ENCODE measurements at places on chromosomes 6 and 20.
A peak's percentile ranks its signal among the peaks of the same experiment; 100 is the strongest.

DNA sequence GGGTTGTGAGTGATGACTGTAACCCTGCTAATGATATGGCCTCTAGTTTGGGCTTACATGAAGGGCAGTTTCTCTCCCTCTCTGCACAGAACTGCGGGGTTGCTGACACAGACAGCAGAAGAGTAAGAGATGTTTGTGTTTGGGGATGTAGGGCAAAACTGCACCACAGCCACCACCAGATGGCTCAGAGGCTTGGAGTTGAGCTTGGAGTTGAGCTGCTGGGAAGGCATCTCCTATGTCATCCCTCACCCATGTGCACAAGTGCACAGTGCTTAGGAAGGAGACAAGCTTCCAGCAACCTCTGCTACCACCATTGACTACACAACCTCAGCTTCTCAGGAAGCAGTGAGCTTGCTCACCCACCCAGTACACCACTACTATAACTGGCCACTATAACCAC is 303.9 kb upstream of the DEFB112 start:
- DNase-seq: no peak

DNA sequence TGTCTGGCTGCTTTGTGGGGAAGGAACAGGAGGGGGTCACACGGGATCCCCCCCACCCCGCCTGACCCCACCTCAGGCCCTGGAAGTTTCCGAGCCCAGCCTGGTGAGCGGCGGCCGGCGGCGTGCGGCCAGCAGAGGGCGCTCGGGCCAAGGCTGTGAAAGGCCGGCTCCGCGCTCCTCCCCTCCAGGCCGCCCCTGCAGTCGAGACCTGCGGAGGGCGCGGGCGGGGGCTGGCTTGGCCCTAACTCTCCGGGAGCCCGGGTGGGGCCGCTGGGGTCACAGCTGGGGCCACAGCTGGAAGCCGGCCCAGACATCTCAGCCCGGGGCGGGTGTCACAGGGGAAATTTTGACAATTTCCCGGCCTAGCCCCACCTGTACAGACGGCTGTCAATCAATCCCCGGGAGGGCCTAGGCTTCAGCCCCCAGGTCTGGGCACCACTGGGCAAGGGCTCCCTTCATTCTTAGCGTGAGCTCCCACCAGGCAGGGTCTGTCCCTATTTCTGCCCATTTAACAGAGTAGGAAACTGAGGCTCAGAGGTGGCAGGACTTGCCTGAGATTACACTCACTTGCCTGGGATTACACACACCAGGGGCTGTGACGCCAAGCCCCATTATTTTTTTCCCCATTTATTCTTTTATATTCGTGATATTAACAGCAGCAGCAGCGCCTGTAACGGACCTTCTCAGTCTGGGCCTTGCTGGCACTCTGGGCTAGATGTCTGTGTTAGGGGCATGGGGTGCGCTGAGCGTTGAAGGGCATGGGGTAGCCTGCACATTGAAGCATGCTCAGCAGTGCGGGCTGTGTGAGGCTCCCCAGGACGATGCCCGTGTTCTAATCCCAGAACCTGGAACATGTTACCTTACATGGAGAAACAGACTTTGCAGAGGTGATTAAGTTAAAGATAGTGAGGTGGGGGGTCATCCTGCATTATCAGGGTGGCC is 23.0 kb downstream of the ZBP1 start:
- peak; percentile 8 for DNase-seq

GRCh38 chr6:27547157-27548075 is 74.5 kb upstream of the ZNF184 start:
- DNase-seq: no peak

DNA sequence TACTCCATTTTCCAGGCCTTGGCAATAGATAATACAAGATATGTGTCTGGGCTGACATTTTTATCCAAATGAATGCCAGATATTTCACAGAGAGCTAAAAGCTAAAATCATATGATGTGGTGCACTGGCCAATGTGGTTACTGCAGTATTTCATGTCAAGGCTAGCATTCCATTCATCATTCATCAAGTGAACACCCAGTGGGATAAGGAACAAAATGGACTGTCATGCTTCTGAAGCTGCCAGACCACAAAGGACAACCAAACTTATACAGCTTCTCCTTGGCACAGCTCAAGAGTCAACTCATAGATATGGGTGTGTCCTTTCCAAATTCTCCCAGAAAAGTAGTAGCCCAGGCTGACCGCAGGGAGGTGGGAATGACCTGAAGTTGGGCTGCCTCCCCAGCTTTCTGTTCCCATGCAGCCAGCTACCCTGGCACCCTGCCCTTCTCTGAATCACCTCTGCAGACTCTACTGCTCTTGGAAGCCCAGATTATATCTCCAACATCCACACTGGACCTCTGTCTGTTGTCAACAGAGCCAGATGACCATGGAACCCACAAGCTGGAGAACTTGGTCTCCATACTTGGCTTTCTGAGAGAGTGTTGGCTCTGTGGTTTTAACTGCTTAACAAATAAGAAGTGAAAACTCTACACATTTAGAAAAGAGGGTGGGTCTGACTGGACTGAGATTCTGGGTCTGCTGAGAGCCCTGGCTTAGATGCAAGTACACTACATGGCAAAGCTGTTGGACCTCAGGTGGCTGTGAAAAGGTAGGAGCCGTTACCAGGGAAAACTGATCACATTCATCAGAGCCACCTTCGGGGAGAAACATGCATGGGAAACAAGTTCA is 122.8 kb downstream of the ALDH8A1 start:
- DNase-seq: no peak

GRCh38 chr6:113464960-113465359 is 392.2 kb upstream of the MARCKS start:
- DNase-seq: no peak

GRCh38 chr6:32665661-32666060 is 796 bp downstream of the HLA-DQB1 start:
- DNase-seq: no peak

DNA sequence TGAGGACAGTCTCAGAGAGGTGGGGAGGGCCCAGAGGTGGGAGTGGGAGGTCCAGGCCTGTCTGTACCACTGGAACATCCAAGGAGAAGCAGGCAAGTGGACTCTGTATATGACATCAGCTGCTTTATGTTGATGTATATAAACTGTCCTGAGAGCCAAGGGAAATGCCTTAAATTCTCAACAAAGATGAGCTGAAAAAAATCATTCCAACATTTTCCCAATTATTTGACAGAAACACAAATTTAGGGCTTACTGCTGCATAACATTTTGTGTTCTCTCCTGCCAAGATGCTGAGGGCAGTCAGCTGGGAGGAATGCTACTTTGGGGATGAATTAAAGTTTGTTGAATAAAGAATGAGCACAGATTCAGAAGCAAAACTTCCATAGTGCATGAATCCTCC is 52.8 kb downstream of the FOXC1 start:
- DNase-seq: no peak

DNA sequence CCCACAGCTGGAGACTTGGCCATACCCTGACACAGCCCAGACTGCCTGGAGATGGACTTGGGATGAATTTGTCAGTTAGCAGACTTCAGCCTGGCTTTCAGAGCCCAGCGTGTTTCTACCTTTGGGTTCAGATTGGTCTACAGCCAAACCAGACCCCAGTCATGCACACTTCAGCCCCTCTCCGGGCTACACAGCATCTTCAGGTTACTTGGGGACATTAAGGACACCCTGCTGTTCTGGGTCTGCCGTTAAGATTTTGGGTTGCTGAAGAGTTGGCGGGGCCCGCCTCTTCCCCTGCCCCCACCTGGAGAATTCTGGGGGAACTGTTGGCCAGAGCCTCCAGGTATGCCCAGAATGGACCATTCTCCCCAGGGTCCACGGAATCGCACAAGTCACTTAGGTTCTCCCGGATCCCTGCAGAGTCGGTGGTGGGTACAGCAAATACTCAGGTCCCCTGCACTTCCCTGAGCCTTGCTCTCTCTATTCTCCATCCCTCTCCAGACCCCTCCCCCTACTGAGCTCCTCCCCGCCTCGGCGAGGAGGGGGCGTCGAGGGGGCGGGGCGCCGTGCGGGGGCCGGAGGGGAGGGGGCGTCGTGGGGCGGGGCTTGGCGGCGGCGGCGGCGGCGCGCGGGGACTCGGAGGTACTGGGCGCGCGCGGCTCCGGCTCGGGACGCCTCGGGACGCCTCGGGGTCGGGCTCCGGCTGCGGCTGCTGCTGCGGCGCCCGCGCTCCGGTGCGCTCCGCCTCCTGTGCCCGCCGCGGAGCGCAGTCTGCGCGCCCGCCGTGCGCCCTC is at the start of gene PTK7:
PTK7 (plus strand) TSS at position 645 of the 794 bp plus-strand sequence. CDS start 175 bp downstream, outside the sequence.
- DNase-seq: peak; percentile 15

- DNase-seq: no peak
Observed at GRCh38 chr6:8930009-8930408, 494.7 kb upstream of the SLC35B3 start.

- DNase-seq: no peak
Observed at GRCh38 chr6:55131616-55132015, 42.7 kb upstream of the HCRTR2 start.

- peak; percentile 32 for DNase-seq
Observed at GRCh38 chr20:43942667-43943285, 28.1 kb downstream of the TOX2 start.

GRCh38 chr6:55175078-55176049 is 1.0 kb downstream of the HCRTR2 start:
- DNase-seq: no peak

DNA sequence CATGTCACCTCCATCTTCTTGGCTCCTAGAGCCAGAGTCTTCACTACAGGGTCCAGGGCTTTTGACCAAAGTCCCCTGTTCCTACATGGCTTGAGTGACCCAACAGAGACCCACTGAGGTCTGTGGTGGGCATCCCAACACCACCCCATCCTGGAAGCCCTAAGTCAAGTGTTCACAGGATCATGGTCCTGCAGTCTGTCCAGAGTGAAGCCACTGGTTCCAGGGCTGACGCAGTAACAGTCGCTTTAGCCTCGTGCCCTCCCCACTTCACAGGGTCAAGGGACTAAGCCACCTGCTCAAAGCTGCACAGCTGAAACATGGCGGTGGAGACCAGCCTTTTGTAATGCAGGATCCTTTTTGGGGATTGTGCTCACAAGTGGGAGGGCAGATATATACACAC is 133.9 kb downstream of the JPH2 start:
- no peak for DNase-seq

GRCh38 chr20:407953-408842 is at the start of gene RBCK1:
Gene RBCK1, plus strand, starts transcription at chr20:408299. Its CDS starts 459 bp downstream, at chr20:408758.
- DNase-seq: peak; percentile 48

DNA sequence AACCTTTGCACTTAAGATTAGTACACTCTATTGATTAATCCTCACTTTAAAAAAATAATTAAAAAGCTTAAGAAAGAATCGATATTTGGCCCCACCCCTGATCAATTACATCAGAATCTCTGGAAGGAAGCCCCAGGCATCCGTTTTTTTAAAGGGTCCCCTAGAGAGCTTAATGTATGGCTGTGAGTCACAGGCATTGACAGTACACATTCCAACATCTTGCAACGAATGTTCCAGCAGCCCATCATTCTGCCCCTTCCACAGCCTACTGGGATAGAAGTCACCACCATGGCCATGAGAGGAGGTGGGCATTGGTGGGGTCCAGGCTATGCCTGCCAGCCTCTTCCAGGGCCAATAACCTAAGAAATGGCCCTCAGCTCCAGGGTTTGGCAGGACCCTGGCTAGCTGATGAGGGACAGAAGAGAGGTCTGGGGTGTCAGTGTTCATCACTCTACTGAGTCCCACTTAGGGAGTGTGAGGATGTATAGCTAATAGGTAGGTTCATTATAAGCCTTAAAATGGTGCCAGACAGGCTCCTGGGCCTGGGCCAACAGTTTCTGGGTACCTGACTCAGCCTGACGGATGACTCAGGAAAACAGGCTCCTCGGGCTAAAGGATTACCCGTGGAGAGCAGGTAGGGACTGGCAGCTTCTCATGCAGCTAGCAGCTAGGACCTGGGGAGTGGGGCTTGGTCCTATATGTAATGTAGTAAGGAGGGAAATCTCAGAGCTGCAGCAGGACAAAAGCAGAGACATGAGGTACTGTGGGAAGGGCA is 40.4 kb downstream of the MDGA1 start:
- DNase-seq: no peak

GRCh38 chr6:154308986-154309385 is 47.6 kb downstream of the IPCEF1 start:
- DNase-seq: no peak

DNA sequence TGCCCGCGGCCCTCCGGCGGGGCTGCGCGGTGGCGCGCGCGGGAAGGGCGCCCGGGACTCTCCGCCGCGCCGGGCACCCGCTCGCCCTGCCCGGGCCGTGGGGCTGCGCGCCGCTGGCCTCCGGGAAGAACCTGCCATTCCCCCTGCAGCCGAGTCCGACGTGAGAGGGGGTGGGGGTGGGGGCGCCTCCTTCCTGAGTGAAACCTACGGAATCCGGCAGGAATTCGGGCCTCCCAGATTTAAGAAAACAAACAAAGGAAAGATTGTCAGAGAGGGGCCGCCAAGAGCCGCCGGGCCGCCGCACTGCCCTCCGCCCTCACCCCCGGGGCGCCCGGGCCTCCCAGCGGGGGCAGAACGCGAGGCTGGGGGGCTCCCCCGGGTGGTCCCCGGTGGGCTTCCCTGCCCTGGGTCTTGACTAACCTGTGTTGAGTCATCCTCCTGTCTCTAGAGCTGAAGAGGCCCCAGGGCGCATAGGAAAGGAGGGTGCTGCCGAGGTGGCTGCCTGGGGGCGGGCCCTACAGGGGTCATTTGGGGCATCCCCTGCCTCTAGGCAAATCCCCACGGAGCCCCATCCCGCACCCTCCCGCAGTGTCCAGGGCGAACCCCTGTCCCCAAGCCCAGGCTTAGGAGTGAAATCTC is 42.2 kb upstream of the FOXP4 start:
- no peak for DNase-seq

DNA sequence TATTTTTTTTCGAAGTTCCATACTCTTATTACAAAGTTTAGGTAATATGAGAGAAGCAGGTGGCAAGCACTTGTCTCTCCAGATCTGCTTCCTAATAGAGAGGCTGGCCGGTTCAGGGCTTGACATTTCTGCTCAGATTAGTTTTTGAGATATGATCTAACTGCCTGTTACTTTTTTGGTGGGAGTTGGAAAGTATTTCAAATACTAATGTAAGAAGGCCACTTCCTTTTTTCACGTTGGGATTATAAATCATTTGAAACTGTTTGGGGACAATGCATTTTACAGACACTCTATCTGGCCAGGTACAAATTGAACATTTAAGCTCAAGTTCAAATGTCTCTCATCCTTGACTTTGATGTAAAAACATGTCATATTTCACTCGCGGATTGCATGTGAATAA is 222.1 kb upstream of the SULF2 start:
- no peak for DNase-seq

- DNase-seq: no peak
Observed at GRCh38 chr6:14001329-14002012, 76.7 kb downstream of the RNF182 start.

- DNase-seq: no peak
Observed at GRCh38 chr6:32353348-32353747, 18.4 kb downstream of the TSBP1 start.

- no peak for DNase-seq
Observed at GRCh38 chr6:150312844-150313584, 55.8 kb upstream of the IYD start.

DNA sequence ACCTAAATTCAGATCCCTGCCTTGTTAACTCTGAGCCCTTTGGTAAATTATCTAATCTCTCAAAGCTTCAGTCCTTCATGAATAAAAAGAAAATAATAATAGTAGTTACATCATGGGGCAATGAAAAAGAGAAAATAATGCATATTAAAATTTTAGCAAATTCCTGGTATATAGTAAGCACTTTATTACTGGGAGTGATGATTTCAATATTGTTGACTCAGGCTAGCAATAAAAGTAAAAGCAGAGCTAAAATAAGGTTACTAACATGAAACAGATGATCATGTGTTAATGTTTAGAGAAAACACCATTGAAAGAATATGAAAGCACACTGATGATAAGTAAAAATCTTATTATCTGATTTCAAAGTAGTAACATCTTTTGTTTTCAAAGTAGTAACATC is 13.6 kb downstream of the GINS1 start:
- no peak for DNase-seq
